ENCODE measurements at places on chromosomes 11 and 22.

GRCh38 chr11:111459506-111460270 is 52.5 kb downstream of the BTG4 start:
- DNase-seq = no peak

DNA sequence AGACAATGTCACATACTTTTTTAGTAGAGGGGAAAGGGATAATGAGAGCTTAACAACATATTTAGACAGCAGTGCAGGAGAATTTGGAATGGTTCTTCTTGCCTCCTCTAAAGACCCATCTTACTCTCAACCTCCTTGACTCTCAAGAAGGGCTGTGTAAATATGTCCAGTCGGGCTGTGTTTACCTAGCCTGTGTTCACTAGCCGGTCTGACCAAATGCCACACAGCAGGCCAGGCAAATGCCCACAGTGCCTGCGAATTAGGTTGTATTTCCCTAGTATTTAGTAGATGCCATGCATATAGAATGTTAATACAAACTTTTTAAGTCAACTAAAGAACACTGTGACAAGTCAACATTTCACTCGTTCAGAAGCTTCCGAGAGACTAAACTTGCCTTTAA is 51.4 kb upstream of the MTMR2 start:
- no peak for DNase-seq

- no peak for DNase-seq
These were observed 87.7 kb downstream of the GRAMD1B start for GRCh38 chr11:123517559-123518364.

DNA sequence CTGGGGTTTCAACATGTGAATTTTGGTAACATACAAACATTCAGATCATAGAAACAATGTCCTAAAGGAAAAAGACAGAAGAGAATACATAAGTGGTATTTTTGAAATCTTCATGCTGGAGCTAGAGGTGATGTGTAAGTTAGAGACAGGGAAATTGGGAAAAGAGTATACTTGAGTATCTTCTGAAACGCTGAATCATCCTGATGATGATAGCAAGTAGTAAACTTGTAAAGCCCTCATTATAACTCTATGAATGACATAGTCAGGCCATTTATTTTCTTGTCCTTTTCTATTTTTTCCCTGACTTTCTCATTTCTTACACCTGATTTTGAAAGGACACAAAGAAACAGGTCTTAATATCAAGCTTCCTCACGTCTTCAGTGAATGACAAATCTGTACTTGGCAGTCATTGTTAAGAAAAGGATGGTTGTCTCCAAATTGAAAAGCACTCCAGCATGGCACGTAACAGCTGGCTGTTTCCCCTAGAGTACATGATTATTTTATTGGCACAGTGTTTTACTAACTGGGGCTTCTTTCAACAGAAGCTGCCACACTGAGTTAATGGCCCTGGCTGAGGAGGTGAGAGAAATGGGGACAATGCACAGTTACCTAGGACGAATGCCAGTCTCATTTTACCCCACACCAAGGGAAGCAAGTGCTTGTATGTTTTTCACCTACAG is 140.7 kb upstream of the CTSC start:
- DNase-seq = no peak

DNA sequence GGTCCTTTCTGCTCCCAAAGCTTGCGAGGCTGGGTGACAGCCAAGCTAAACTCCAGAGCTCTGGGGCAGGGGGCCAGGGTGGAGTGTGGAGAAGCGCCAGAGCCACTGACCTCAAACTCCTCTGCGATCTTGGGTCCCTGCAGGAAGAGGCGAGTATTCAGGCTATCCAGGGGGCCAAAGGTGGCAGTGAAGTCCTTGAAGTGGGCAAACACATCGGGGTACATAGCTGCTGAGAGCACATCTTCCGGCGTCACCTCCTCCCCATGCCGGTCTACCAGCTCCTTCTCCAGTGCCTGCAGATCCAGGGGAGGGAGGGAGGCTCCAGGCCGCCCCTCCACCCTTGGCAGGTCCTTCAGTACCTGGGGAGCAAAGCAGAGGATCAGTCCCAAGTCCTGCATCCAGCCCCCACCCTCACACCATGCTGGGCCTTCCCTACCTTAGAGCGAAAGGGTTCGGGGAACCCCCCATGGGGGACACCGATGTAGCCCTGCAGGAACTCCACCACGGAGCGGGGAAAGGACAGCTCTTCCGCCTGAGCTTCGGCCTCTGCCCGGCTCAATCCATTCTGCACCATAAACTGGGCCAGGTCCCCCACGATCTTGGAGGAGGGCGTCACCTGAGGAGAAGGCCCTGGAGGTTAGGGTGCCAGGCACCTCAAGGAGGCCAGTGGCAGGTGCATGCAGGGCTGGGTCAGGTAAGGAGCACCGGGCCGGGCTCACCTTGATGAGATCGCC is 6.4 kb downstream of the RCE1 start:
- DNase-seq = no peak

DNA sequence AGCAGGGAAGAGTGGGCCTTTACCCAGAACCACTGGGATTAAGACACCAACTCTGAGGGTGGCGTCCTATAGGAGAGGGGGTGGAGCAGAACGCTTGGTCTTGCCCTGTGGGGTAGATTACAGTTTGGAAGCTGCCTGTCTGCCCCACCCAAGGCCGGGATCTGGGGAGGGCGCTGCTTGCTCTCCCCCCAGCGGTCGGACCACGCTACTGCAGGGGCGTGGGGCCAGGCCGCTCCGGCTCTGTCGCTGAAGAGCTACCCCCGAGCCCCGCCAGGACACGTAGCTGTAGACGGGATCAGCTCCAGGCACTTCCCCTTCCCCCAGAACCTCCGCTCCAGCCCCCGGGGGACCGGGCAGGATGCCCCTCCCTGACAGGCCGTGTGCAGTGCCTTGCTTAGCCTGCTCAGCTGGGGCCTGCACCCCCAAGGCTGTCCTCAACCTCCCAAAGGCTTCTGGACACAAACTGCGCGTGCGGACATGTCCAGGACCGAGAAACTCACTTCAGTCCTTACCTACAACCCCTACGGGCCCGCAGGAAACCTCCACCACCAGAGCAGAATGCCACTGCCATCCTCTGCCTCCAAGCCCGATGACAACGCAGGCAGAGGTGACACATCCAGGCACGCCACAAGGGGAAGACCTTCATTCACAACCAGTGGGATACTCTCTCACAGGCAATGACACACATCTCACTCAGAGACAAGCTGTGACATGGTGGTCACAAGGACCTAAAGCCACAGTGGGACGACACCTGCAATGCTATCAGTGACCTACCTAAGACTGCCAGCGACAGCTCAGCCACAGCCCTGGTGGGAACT is 3.6 kb downstream of the AHNAK start:
- DNase-seq = peak; percentile 89

DNA sequence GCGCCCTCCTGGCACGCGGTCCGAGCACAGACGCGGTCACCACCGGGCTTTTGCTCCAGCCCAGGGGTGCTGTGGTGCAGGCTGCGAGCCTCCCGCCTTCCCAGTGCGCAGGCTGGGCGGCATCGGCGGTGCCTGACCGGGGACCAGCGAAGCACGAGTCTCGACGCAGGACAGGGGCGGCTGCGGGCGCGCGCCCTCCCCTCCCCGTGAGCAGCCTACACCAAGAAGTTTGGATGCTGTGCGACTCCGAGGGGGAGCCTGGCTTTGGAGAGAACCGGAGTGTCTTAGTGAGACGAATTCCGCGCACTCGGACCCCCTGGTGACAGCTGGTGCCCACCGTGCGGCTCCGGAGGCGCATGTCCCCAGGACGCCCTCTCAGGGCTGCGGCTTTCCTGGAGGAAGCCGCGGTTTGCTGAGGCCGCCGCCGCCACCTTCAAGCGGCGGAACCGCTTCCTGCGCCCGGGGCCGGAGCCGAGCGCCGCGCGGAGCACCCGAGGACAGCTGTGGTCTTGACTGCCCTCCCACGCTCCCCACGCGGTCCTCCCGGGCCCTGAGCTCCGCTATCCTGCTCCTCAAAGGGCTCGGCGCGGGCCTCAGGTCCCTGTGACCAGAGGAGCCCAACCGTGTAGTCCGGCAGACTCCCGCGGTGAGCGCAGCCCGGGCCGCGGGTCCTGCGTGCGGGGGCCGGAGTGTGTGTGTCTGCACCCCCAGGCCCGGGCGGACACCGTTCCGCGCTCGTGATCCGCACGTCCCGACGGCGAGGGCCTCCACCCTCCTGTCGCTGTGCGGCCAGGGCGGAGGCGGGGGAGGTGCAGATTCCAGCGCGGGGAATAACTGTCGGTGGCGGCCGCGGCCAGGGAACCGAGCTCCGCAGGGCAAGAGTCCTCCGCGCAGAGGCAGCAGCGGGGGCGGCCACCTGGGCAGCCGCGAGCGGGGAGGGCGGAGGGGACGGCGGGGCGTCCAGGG is 1.7 kb downstream of the FGF3 start:
- no peak for DNase-seq

DNA sequence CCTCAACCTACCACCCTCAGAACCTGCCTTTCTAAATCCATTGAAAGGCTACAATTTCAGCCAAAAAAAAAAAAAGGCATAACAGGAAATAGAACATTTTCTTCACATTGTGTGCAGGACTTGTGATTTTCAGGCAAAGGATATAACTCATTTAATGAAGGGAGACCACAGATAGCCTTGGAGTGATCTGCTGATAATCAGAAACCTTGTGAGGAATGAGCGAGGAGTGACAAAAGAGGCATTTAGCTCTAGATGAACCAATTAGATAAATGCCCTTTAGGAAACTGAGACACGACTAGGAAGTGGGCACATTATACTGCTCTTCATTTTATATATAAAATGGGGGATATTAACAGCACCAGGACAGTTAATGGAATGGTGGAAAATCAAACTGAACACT is 216.5 kb upstream of the GRIA4 start:
- DNase-seq = no peak

DNA sequence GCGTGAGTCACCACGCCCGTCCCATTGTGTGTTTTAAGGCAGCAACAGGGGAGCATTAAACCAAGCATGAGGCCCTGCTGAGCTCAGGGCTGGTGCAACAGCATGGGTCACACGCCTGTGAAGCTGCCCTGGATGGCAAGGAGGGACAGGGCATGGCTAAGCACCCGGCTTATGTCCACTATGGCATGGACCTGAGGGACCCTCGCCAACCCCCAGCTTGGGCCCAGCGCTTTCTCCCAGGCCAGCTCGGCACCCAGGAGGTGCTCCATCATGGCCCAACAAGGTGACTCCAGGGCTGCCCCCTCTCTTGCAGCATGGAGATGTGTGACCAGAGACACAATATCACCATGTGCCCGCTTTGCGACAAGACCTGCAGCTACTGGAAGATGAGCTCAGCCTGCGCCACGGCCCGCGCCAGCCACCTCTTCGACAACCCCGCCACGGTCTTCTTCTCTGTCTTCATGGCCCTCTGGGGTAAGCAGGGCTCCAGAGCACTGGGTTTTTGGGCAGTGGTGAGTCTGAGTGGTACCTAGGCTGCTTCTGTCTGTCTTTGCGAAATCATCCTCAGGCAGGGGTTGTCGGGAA is 53.6 kb downstream of the ANO1 start:
- no peak for DNase-seq

- no peak for DNase-seq
These were observed 208.7 kb upstream of the ZC3H12C start for GRCh38 chr11:109884501-109884900.

GRCh38 chr11:113106507-113106906 is 145.3 kb downstream of the NCAM1 start:
- peak; percentile 80 for DNase-seq

DNA sequence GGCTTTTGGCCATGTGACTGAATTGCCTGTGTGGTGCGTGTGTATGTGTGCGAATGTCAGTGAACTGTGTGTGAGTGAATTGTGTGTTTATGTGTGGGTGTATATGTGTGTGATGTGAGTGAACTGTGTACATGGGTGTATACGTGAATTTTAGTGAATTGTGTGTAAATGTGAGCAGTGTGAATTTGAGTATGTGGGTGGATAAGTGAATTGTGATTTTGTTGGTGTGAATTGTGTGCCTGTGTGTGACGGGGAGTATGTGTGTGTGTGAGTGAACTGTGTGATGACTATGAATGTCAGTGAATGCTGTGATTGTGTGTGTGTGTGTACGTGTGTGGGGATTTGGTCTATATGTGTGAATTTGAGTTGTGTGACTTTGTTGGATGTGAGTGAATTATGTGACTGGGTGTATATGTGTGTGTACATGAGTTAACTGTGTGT is 3.5 kb downstream of the DDTL start:
- DNase-seq = no peak

DNA sequence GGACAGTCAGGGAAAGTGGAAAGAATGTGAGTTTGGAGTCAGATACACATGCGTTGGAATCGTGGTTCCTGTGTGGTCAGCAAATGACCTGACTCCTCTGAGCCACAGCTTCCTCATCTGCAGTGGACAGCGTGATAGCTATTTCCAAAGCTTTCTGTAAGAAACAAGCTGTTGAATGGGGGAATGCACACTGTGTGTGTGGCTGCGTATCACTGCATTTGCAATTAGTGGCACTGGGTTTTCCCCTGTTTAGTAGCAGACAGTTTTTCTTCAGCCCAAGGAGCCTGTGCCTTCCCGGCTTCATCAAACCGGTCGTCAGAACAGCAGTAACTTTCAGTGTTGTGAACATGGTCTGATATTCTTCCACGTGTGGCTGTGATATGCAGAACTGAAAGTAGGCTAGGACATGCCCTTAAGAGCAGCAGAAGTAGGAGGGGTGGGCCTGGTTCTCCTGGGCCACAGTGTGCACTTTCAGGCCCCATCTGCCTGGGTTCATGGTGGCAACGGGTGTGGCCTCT is 121.5 kb downstream of the RRAS2 start:
- DNase-seq = no peak

- no peak for DNase-seq
These were observed 95.3 kb downstream of the MED15 start for GRCh38 chr22:20602609-20603164.

DNA sequence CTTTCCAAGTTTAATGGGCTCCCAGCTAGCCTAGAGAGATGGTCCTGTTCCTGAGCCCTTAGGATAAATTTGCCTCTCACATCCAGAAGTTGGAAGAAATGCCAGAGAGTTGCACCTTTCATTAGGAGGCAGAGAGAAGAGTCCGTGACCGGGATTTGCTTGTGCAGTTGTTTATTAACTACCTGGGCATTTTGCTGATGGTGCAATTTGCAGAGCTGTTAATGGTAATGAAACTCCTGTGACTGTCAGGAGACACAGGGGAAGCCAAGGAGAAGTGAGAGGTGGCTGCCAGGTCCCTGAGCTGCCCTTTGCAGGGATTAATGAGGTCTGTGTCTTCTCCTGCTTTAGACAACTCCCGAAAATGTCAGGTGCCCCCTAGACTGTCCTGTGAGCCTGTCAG is 69.1 kb upstream of the B3GAT1 start:
- DNase-seq = no peak

DNA sequence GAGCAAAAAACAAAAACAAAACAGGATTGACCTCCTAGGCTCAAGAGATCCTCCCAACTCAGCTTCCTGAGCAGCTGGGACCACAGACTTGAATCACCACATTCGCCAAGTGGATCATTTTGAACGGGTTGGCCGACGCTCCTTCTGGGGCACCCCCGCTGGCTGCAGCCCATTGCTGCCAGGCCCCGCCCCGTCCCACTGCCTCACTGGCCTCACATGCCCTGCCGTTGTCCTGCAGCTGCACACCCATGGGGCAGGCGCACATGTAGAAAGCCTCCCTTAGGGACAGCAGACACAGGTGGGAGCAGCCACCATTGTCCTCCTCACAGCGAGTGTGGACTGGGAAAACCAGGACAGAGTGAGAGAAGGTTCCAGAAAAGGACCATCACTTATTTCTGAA is 154.5 kb downstream of the CRYBB2 start:
- no peak for DNase-seq

GRCh38 chr22:29275819-29276565 is 7.9 kb downstream of the EWSR1 start:
- DNase-seq = no peak

All from RCC 7860 (cell line).